ENCODE measurements at places on chromosomes 11 and 22.
A peak's percentile ranks its signal among the peaks of the same experiment; 100 is the strongest.

GRCh38 chr22:49587421-49587820 is 240.3 kb downstream of the BRD1 start:
- DNase-seq: no peak

- DNase-seq: peak; percentile 29
These were observed 6.5 kb upstream of the NPAS4 start for GRCh38 chr11:66414120-66414934.

GRCh38 chr11:125952559-125952958 is 6.7 kb downstream of the VSIG10L2 start:
- no peak for DNase-seq

- no peak for DNase-seq
These were observed 4.2 kb upstream of the UVRAG start for GRCh38 chr11:75810637-75811390.

GRCh38 chr11:9273376-9274336 is 8.5 kb upstream of the DENND5A start:
- DNase-seq: no peak

DNA sequence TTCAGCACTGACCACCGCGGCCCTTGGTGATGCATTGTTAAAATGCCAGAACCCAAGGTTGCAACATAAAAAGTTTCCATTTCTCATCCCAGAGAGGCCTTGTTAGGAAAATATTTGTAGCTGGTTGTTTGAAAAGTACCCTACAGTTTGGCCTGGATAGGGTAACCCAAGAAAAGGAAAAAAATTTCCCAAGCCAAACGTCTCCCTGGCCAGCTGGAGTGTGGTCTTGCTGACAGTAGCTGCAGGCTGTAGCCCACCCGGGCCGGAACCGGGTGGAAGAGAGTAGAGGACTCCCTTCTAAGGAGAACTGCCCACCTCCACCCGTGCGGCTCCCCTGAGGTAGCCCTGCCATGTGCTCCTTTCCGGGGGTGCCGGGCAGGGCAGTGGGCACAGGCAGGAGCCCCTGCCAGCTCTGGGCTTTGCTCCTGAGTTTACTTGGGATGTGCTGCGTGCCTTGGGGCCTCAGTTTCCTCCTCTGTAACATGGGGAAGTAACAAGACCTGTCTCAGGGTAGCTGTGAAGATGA is 38.5 kb downstream of the IGHMBP2 start:
- DNase-seq: no peak

DNA sequence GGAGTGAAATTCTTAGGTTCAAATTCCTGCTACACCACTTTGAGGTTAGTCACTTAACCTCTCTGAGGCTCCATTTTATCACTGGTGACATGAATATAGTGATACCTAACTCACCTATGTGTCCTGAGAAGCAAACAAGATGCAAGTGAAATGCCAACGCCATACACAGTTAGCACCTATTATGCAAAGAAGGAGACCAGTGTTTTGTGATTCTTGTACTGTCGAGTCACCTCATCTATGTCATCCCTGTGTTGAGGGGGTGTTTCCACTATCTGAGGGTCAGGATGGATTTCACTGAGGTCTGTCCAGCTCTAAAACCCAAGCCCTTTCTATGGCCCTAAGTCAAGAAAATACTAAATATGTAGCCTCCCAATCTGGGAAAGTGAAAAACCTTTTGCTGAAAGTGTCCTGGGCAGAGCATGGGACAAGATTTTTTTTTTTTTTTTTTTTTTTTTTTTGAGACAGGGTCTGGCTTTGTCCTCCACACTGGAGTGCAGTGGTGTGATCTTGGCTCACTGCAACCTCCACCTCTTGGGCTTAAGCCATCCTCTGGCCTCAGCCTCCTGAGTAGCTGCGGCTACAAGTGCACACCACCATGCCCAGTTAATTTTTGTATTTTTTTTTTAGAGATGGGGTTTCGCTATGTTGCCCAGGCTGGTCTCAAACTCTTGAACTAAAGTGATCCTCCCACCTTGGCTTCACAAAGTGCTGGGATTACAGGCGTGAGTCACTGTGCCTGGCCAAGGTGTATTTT is 5.0 kb upstream of the MCM5 start:
- no peak for DNase-seq

DNA sequence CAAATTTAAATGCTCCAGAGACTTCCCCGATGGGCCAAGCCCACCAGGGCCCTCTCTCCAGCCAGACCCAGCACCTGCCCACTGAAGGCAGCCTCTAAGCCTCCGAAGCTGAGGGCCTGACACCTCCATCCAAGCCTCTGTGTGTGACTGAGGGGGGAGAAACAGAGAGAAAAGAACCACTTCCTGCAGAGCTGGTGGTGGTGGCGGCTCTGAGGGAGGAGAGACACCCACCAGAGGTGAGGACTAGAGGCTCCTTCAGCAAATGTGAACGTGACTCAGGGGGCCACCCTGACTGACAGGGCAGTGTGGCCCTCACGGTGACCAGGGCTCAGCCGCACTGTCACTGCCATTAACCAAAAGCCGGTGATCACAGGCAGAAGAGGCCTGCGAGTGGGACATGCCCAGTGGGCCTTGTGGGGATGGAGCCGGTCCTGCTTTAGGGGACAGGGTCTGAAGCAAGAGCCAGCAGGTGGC is 31.0 kb upstream of the CD5 start:
- no peak for DNase-seq

GRCh38 chr11:93143800-93144199 is 54.0 kb downstream of the SLC36A4 start:
- DNase-seq: no peak

GRCh38 chr11:61980783-61981541 is 13.5 kb upstream of the FTH1 start:
- DNase-seq: no peak

DNA sequence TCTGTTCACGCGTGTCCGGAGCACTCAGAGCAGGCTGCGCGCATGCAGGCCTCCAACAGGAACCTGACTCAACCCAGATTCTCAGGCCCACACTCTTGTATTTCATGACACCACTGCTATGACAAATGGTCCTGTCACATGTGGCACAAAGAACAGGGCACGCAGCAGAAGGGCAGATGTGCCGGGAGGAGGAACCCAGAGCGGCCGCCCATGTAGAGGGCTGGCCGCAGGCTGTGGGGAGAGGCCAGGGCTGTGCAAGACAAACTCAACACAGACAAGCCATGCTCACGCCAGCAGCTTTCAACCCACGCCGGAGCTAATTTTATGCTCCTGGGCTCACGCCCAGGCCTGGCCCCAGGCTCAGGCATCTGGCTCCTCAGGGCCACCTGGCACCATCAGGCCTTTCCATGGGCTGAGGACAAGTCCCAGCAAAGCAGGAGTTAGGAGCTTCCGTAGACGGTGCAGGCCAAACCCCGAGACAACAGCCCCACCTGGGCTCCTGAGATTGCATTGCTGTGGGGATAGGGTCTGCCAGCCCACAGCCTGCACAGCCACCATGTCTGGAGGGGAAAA is 40.0 kb downstream of the DUSP8 start:
- no peak for DNase-seq

DNA sequence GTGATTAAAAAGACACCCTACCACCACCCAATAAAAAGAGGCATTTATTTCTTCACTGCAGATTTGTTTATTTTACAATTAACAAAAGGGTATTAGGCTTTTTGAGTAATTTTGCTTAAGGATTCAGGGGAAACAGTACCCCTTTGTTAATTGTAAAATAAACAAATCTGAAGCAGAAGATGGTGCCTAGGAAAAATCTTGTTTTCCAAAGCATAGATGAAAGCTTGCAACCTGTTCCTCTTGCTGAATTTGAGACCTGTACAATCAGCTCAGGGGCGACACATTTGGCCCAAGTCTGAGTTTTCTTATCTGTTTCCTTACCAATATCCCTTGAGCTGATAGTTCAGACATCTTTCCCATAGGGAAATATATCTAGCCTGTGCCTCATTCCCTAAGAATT is 171.9 kb downstream of the GRIA4 start:
- no peak for DNase-seq

DNA sequence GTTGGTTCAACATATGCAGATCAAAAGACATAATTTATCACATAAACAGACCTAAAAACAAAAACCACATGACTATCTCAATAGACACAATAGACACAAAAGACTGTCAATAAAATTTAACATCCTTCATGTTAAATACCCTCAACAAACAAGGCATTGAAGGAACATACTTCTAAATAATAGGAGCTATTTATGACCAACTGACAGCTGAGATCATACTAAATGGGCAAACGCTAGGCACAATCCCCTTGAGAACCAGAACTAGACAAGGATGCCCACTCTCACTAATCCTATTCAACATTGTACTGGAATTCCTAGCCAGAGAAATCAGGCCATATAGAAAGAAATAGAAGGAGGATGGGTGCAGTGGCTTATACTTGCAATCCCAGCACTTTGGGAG is 50.3 kb upstream of the GLYAT start:
- DNase-seq: no peak

DNA sequence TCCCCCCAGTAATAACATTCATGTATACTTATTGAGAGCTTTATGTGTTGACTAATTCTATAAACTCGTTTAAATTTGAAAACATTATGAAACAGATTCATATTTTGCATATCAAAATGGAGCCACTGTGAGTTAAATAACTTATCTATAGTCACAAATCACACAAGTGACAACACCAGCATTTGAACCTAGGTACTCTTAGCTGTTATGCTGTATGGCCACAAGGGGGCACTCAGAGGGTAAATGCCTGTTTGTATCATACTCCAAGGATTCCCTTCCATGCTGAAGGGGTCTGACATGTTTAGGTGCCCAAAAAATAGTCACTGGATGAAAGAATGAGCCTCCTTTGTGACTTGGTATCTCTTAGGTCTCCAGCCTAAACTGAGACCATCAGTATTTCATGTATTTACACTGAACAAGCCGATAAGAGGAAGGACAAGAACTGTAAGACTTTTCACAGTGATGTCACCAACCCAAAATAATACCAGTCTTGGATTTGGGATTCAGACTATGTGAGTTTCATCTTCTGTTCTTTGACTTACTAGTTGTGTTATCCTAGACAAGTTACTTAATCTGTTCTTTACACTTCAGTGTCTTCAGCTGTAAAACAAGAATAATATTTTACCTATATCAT is 12.2 kb upstream of the OR52D1 start:
- peak; percentile 73 for DNase-seq

- DNase-seq: no peak
These were observed 2286.3 kb upstream of the RAG2 start for GRCh38 chr11:38884145-38884865.

- no peak for DNase-seq
These were observed 131.2 kb downstream of the VPREB1 start for GRCh38 chr22:22375576-22376351.

DNA sequence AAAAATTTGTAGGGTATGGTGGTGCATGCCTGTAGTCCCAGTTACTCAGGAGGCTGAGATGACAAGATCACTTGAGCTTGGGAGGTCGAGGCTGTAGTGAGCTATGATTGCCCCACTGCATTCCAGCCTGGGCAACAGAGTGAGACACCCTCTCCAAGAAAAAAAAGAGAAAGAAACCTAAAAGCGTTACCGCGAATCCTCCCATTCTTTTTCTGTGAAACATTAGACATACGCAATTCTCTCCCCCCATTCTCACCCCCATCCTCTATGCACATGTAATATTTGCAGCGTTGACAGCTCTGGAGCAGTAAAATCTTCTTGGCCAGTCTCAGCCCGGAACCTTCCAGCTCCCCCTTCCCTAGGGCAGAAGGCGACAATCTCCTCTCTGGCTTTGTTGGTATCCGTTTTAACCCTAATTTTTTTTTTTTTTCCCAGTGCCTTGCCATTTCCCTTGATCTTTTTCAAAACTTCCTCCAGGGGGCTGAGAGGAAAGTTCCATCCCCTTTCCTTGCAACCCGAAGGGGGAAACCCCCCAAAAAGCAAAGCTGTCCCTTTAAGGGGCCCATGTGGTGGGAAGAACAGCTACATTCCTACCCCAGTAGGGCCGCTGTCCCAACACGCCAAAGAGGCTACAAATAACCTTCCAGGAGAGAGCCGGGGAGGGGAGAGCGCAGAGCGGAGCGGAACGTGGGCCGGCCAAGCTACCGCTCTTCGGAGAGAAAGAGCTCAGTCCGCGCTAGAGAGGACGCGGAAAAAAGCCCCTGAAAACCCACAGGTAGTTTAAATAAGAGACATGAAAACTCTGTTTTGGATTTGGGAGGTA is 1.9 kb downstream of the LRP4 start:
- DNase-seq: peak; percentile 85

- no peak for DNase-seq
These were observed 227.9 kb downstream of the BLID start for GRCh38 chr11:121887976-121888557.

DNA sequence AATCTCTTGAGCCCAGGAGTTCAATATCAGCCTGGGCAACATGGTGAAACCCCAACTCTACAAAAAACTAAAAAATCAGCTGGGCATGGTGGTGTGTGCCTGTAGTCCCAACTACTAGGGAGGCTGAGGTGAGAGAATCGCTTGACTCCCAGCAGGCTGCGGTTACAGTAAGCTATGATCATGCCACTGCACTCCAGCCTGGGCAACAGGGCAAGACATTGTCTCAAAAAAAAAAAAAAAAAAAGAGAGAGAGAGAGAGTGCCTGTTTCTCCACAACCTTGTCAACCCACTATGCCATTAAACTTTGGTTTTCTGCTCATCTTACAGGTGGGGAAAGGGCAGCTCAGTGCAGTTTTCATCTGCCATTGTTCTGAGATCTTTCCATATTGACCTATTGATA is 5.1 kb downstream of the FOLR3 start:
- no peak for DNase-seq

- peak; percentile 70 for DNase-seq
These were observed at the start of gene TPBGL for GRCh38 chr11:75240311-75241035. TPBGL (plus strand) TSS chr11:75240774; CDS start chr11:75241050, 276 bp downstream.

DNA sequence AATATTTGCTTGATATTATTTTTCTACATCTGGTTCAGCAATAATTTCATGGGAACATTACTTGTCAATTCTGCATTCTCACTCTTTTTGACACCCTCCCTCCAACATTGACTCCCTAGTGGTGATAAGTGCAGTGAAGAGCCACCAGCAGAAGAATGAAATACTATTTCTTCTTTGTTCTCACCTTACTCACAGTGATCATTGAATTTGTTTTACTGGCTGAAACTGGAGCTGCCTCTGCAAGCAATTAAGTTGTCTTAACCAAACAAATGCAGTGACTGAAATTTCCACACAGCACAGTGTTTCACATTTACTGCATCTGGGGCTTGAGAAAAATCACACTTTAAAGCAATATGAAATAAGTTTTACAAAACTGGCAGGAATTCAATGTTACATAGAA is 189.8 kb downstream of the JRKL start:
- DNase-seq: no peak

DNA sequence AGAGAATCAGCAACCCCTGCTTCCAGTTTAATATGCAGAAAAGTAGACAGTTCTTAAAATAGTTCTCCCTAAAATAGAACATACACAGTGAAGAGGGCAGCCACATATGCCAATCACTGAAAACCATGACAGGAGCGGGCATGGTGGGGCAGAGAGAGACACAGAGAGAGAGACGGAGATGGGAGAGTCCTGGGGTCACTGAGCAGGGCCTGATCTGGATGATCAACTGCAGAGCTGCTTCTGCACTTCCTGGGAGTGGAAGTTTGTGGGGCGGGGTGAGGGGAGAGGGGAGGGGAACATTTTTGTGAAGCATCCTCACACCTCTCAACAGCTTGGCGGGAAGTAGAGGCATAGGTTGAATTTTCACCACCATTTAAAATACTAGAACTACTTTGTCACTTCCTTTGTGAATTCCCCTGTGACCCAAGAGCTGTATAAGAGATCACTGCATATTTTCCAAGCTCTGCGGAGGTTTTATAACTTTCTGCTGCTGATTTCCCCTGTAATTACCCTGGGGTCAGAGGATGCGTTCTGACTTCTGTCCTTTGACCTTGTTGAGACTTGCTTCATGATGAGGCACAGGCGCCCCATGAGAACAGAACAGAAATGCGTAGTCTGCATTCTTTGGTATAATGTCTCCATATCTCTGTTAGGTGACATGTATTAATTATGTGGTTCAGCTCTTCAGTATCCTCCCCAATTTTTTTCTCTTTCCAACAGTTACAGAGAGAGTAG is 419.4 kb downstream of the BRD1 start:
- DNase-seq: no peak
